ENCODE measurements at places on chromosomes 3 and 15.

- DNase-seq, result no peak
These were observed 18.2 kb upstream of the SMAD3 start for GRCh38 chr15:67047149-67047661.

GRCh38 chr3:43870844-43871626 lies 180.3 kb downstream of the ABHD5 start:
- no peak for DNase-seq

DNA sequence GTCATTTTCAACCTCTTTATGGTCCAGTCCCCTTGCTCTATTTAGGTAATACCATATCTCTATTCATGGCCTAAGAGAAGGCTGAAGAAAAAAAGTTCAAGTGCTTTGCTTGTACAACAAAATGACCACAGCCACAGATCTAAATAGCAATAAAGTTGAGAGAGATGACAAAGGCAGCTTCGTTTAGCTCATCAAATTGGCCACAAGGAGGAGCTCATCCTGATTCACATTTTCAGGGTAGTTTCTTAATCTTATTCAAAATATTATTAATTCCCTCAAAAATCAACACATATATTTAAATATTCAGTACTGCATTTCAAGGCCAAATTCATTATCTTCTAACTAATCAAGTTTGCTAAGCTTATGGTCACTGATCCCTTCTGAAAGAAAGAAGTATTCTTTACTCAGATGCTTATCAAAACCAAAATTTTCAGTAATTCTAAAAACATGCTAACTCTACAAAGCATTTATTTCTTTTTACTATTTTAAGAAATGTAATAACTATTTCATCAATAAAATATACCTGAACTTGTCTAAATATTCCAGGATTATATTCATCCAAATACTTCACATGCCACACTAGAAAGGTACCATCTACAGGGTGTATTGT lies 85.5 kb downstream of the DMXL2 start:
- no peak for DNase-seq

DNA sequence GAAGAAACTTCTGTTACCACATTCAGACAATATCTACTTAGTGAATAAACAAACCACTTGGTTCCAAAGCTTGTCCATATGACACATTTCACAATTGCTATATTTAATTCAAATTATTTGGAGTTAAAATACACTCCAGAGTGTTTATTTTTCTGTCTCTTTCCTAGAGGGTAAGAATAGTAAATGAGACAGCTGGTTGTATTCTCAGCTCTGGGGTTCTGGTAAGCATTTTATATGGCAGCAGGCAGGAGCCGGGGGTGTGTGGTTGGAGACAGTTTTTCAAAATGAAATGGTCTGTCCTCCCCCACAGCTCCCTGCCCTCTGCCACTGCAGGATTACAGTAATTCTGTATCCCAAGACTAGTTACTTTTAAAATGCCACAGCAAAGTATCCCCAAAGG lies 10.9 kb upstream of the SEC61A1 start:
- no peak for DNase-seq

GRCh38 chr15:40136470-40137302 lies 24.2 kb upstream of the BUB1B start:
- no peak for DNase-seq

GRCh38 chr3:38724392-38724736 lies 74.9 kb upstream of the SCN5A start:
- DNase-seq, result no peak

GRCh38 chr3:151460228-151460627 lies 633 bp downstream of the IGSF10 start:
- no peak for DNase-seq

DNA sequence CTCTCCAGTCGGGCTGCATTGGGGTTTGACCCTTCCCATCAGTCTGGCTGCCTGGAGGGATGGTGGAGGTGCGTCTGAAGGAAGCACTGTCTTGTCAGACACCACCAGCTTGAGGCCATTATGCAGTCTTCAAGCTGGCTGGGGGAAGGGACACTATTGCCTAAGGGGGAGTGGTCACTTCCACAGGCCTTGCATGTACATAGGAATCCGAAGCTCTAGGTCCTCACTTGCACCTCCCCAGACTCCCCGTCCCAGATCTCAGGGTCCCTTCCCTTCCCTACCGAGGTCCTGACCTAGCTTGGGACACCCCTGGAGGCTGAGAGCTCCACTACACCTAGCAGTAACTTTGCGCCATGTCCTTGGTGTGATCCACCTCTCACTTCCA lies 48.6 kb upstream of the KLF13 start:
- no peak for DNase-seq

- no peak for DNase-seq
These were observed 55.2 kb upstream of the TSC22D2 start for GRCh38 chr3:150352931-150353330.

GRCh38 chr15:92463826-92464225 lies 70.1 kb downstream of the ST8SIA2 start:
- DNase-seq, result no peak

DNA sequence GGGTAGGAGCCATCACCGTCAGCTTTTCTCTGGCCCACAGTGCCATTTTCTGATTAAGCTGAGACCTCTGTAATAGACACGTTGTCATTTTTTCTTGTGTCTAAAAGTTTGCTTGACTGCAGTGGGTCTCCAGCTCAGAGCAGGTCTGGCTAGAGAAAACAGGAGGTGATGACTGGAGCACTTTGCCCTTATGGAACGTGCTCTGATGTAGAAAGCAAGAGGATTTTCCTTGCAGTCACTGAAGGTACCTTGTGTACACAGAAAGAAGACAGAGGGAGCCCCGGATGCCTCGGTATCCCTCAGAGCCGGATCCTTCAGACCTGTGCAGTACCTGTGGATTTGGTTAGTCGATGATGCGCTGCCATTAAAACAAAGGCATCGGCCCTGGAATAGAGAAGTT lies 76.2 kb downstream of the IGF1R start:
- DNase-seq, result no peak

- no peak for DNase-seq
These were observed 218.1 kb downstream of the TP63 start for GRCh38 chr3:189849262-189849661.

- no peak for DNase-seq
These were observed 9.9 kb downstream of the B3GNT5 start for GRCh38 chr3:183262875-183263378.

DNA sequence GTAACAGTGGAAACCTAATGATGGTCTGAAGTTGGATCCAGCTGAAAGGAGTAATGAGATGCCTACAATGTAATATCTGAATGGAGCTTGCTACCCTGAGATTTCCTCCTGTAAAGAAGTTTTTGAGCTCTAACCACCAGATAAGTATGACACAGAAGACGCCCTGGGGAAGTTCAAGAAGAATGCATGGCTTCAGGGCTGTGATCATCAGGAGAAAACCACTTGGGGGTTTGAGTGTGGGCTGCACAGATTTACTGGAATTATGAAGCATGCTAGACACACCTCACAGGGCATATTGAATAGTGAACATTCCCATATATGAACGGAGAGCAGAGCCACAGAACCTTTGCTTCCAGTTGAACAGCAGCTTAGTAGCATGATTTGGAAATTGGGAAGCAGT lies 10.6 kb upstream of the CCDC80 start:
- no peak for DNase-seq

GRCh38 chr3:186979852-186980251 lies 49.5 kb downstream of the ST6GAL1 start:
- DNase-seq, result no peak

DNA sequence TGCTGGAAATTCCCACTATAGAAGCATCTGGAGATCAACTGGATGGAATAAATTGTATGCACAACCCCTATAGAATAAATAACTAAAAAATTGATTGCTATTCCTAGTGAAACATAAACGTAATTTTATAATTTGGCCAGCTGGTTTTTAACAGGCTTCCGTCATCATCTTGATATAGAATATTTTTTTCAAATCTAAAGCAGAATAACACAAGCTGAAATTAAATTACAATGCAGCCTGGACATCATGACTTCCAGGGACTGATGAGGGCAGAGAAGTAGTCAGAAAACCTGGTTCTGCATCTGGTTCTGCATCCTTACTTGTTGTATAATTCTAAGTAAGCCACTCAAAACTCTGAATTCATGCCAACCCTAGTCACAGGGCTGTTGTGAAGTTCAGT lies 146.1 kb downstream of the MEX3B start:
- DNase-seq, result no peak

GRCh38 chr3:23953523-23953922 lies 8.4 kb downstream of the NR1D2 start:
- DNase-seq, result no peak

GRCh38 chr3:188113756-188114155 lies 40.2 kb upstream of the LPP start:
- DNase-seq, result no peak

DNA sequence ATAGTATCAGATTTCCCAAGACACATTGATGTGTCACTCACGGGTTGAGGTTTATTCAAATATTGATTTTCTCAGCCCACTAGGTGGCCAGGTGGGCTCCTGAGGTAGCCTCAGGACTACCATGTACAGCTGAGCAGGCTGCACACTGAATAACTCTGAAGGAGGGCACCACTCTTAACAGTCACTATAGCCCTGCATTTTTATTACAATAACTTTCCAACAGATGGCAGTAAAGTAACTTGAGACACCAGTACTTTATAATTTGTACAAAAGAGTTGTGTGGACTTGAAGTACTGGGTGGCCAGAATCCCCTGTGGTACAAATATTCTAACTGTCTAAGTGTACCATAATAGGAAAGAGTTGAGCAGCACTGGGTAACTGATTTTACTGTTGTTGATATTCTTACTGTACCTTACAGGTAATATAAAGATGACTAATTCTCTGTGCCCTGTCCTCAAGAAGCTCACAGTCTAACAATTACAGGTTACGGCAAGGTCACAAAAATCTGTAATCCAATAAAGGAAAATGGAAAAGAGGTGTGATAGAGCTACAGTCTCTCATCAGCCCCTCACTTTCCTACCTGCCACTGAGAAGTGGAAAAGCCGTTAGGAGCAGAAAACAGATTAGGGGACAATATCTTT lies 76.0 kb downstream of the ETFA start:
- DNase-seq, result no peak

DNA sequence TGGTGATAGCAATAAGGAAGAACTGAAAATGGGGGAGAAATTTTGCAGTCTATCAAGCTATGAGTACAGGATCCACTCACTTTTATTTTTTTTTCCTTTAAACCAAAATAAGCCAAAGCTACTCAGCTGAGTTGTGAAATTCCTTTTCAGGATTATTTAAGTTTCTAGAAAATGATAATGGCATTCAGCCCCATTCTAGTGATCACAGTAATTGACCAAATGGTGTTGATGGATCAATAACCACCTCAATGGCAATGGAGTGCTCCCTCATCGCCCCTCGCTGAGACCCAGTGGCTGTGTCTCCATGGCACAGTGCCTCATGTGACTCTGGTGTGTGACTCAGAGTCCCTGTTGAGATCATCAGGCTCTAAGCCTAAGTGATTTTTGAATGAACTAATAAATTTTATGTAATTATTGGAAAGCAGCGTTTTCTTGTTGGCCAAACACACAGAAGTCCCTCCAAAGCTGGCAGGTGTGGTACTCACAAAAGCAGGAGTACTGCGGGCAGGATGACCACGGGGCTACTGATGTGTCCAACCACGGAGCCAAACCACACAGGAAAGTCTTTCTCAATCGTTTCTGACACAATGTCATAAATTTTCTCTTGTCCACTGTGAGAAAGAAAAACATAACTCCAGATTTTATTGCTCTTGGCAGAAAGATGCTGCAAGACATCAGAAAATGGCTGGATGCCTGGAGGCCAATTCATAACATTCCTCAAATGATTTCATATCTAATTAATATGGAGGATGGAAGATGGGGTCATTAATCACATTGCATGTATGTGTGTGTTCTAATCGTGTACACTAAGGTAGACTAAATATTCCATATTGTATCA lies 14.4 kb upstream of the STARD5 start:
- no peak for DNase-seq

- no peak for DNase-seq
These were observed 17.7 kb upstream of the AP4E1 start for GRCh38 chr15:50890751-50891150.

GRCh38 chr15:72319360-72319984 lies 485 bp downstream of the CELF6 start:
- peak; percentile 71 for DNase-seq

GRCh38 chr3:19539518-19540392 lies 391.4 kb downstream of the KCNH8 start:
- no peak for DNase-seq

DNA sequence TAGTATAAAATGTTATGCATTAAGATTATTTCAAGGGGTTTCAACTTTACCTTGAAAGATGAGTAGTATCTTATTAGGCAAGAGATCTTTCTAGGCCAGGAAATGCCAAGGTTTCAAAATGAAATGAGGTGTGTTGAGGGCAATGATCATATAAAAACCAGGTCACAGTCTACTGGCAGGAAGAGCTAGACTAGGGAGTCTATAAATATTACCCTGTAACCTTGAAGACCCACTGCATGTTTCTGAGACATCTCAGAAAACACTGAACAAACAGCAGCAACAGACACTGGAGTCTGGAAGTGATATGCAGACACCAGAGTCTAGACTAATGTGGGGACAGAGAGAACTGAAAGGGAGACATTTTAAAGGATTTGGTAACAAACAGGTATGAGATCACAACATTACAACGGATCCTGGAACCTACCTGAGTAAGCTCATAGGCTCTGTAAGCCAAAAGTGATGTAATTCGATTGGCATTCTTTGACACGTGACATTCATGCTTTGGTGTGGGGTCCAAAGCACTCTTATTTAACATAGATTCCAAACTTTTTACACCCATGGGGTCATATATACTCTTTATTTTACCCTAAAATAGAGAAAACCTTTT lies 15.0 kb downstream of the TASOR start:
- DNase-seq, result no peak

GRCh38 chr15:36673039-36673438 lies 93.6 kb downstream of the CDIN1 start:
- DNase-seq, result no peak

GRCh38 chr3:196968233-196969133 lies at the start of gene PIGZ:
PIGZ (minus strand) TSS chr3:196968833; CDS start chr3:196952031, 16,802 bp downstream.
- peak; percentile 51 for DNase-seq

DNA sequence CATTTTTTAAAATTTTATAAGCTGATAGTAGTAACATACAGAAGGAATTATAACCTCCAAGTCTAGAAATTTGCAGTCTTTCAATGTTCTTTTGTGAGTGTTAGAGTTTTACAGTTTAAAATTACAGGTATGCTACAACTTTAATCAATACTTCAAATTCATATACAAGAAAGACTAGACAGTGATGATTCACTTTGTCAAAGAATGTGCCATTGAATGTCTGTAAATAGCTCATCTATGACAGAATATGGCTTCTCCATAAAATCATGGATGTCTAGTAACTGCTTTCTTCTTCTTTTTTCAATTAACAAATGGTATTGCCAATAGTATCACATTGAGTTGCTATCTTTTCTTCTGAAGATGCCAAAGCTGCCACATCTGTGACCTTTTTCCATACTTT lies 4.1 kb upstream of the TSC22D2 start:
- DNase-seq, result no peak
